ENCODE measurements at places on chromosomes 4 and X.

GRCh38 chr4:80094191-80094590 lies 21.2 kb upstream of the ANTXR2 start:
- no peak for DNase-seq

- DNase-seq, result no peak
Measured at GRCh38 chr4:87235020-87235671, 14.7 kb upstream of the KLHL8 start.

DNA sequence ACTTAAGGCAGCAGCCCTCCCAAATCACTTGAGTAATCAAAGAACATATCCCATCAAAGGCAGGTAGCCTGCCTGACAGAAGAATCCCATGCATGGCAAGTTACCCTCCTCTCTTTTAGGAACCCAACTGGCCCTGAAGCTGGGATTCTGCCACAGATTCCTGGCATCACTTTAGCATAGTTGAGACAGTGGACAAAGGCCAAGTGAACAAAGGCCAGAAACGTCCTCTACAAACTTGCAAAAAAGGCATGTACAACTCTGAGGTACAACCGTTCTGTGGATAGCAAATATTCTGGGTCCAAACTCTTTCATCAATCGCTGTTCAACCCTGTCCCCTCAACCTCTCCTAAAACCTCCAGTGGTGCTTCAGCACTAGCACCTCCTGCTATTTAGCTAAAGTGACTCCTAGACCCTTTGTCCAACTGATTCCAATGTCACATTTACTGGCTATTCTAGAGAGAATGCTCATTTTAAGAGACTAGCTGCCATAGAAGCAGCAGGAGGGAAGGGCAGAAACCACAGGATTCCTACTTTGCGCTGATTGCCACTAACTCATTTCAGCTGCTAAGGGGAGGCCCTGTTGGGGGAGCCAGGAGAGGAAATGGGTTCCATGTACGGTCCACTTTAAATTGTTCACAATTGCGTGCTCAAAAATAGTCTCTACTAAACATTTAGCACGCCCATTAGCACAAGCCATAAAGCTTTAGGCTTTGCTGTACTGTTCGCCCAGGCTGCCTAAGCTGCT lies 105.9 kb downstream of the SHROOM4 start:
- DNase-seq, result no peak

- DNase-seq, result no peak
Measured at GRCh38 chr4:73275318-73275654, 16.7 kb upstream of the ANKRD17 start.

GRCh38 chr4:108920395-108921087 lies 157.7 kb upstream of the ETNPPL start:
- DNase-seq, result peak; percentile 60

DNA sequence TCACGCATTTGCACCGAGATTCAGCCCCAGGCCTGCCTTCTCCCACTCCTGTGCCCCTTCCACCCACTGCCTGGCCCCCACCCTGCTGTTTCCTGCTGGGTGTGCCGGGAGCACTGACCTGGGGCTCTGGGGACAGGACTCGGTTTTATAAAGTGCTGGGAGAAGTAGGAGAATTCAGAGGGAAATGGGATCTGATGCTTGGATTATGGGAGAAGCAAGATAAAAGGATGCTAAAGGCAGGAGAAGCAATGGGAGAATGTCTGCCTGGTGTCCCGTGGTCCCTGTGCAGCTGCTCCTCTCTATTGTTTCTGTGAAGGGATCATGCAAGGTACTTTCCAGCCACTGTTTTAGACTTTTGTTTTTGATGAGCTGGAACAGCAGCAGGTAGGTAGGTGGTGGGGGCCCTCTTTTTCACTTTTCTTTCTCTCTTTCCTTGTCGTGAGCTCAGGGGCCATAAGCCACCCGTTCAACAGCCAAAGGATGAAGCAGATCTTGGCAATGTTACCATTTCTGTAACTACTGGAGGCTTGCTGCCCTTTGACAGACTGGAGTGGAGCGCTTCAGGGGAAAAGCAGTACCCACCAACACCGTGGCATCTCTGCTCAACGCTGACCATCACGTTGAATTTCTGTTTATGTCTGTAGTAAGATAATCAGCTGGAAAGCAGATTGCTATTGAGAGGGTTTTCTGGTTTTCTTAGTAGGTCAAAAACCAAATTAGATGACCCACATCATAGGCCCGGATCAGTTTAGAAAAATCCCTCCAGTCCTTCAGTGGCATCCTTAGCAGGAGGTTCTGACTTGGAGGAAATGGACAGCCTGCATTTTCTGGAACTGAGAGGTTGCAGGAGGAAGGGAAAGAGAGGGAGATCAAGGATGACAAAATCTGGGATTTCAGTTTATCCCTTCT lies 63.8 kb upstream of the ENPP6 start:
- DNase-seq, result no peak

Data from NCI-H1417 treated with DMSO at 0.1 percent for 48 hours (cell line).